Aorta (tissue), 5 donors: ENCODE measurements at places on chromosomes 1 and 21. TPM values are rescaled to one million over a fixed set of nuclear protein-coding genes. Genes with fewer than 3 reads are reported as not detected.

- DNase-seq = no peak
Measured at GRCh38 chr1:102550729-102551384, 554.1 kb upstream of the OLFM3 start.

- peak; percentile 88 for DNase-seq
Measured at GRCh38 chr1:119631433-119632102, 16.5 kb downstream of the ZNF697 start.

The FCMR gene
- 3.3 TPM for total RNA-seq

DNA sequence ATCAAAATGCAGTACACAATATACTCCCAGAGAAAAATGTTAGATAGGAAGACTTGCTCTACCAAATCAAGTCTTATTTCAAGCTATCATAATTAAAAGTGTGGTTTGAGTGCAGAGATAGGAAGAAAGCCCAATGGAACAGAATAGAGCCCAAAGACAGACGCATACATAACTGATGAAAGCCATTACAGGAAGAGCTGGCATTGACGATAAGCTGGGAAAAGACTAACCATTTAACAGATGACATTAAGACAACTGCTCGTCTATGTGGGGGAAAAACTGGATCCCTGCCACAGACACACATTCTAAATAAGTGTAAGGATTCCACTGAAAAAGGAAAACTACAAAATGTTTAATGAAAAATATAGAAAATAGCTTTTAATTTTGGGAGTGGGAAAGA lies 85.5 kb downstream of the NGF start:
- no peak for DNase-seq

The C1orf50 gene
- 3.6 TPM for total RNA-seq

DNA sequence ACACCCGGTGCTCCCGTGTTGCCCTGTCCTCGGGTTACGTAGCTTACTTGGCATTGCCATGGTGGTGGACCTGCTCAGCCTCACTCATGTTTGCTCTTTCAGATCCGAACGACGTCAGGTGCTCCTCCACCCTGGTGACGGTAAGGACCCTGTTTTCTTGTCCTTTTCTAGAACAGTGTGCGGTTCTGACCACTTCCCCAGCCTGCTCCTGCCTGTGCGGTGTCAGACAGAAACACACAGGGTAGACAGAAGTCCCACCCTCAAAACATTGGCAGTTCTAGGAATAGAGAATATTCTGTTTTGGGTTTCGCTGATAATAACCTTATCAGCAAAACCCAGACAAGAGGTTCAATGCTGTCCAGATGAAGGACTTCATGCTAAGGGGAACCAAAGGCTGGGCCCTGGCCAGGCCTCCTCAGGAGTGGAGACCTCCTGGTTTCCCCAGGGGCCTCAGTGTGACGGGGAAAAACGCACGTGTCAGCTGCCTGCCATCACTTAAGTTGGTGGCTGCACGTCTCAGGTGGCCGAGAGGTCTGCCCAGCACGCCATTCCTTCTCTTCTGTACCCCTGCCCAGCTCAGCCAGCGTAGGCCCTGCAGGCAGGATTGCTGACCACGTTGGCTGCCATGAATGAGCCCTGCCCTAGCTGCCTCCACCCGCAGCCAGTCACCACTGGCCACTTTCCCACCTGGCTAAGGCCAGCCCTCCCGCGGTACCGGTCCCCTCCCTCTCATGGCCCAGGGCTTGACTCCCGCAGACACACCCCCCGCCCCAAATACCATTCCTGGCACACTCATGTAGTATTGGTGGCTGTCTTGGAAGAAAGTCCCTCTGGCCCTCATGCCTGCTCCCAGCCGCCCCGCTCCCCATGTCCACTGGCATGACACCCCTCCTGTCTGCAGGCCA lies 33.6 kb downstream of the SLC37A1 start:
- DNase-seq = peak; percentile 62

GRCh38 chr1:203726417-203726867 lies 38.5 kb upstream of the LAX1 start:
- DNase-seq = no peak

- no peak for DNase-seq
Measured at GRCh38 chr1:8747879-8748825, 69.3 kb downstream of the RERE start.

- no peak for DNase-seq
Measured at GRCh38 chr1:47216278-47217059, 15.6 kb downstream of the TAL1 start.

The MTX1 gene
- total RNA-seq = 21.3 TPM

GRCh38 chr1:97849345-97850340 lies 71.2 kb downstream of the DPYD start:
- DNase-seq = no peak

- no peak for DNase-seq
Measured at GRCh38 chr1:61132645-61133334, 50.4 kb downstream of the NFIA start.

DNA sequence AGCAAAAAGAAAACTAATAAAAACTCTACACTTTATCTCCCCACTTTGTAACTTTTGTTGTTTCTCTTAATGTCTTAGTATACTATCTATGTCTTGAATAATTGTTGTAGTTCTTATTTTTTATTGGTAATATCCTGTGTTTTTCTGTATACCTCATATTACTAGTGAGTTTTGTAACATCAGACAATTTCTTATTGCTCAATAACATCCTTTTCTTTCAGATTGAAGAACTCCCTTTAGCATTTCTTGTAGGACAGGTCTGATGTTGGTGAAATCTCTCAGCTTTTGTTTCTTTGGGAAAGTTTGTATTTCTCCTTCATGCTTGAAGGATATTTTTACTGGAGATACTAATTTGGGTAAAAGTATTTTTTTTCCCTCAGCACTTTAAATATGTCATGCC lies 79.8 kb upstream of the LRRC8B start:
- DNase-seq = no peak

The NCAM2 gene
- total RNA-seq = 4.4 TPM

- no peak for DNase-seq
Measured at GRCh38 chr1:206537141-206537540, 29.8 kb downstream of the RASSF5 start.

- no peak for DNase-seq
Measured at GRCh38 chr1:77412820-77413530, 131.2 kb downstream of the AK5 start.

- DNase-seq = no peak
Measured at GRCh38 chr21:41851090-41851790, 27.9 kb downstream of the PRDM15 start.

The RAVER2 gene
- 22.5 TPM for total RNA-seq

DNA sequence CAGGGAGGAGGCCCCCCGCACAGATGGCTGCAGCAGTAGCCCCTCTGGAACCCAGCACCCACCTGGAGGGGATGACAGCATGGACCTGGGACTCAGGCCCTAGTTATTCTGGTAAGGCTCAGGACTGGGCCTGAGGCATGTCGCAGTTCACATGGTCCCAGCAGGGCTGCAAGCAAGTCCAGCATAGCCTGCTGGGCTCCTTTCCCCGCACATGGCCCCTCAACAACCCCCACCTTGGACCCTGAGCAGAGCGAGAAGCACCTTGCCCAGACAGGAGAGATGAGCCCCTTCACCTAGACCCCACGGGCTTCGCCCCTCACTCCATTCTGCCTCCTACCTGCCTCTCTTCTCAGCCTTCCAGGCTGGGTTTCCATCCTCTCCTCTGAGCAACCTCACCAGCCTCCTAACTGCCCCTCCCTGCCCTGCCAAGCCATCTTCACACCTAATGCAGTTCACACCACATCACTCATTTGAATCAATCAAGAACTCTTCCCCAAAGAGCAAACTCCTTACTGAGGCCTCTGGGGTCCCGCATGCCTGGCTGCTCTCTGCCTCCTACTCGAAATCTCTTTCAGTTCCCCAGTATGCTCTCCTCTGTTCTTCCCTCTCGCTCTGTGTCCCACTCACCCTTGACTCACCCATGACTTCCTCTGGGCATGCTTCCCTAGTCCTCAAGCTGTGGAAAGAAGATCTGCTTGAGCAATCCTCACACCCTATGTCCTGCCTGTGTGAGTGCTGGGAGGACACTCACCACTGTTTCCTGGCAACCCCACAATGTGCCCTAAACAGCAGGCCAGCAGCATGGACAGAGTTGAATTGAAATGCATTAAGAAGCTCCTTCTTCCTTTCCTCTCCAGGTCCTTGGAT lies 9.4 kb upstream of the THEMIS2 start:
- DNase-seq = no peak

DNA sequence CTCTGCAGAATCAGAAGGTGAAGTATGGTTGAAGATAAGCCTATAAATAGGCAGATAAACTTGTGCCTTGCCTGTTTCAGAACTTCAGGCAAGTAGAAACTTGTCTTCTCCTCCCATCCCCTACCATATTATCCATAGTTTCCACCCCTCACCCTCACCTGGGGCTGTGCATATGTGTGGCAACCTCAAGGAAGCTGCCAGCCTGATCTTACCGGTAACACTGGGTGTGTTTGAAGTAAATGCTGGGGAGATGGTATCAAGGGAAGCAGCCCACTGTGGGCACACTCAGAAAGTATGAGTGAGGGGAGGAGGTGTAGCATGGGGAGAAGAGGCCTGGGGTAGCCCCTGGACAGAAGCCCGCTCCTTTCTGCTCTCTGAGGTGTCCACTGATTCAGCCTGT lies 14.5 kb downstream of the VANGL2 start:
- no peak for DNase-seq

GRCh38 chr1:165057956-165058355 lies 298.6 kb downstream of the LMX1A start:
- DNase-seq = no peak

- DNase-seq = no peak
Measured at GRCh38 chr1:40853885-40854170, 8.3 kb downstream of the CITED4 start.

DNA sequence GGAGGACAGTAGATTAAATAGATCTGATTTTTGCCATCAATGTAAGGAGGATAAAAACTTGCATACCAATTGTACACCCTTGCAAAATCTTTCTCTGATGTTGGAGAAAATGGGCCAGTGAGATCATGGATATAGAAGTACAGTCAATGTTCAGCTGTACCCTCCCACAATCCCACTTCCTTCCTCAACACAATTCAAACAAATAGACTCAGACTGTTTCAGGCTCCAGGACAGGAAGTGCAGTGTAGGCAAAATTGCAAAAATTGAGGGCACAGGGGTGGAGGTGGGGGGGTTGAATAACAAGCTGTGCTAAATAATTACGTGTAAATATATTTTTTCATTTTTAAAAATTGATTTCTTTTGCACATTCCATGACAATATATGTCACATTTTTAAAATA lies 3.9 kb upstream of the IFI44 start:
- no peak for DNase-seq

DNA sequence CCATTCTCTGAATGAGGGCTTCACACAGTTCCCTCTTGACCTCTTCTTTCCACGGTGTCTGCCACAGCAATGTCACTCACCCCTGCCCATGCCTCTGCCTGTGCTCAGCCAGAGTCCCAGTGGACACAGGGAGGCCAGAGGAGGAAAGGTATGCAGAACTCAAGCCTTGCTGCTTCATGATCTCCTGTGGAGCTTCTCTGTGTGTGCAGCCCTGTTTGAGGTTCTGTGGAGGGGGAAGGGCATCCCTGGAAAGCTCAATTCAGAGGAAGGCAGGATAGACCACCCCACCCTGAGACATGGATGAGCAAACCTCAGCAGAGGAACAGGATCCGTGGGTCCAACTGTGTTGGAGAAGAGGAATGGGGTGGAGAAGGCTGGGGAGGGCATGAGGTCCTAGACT lies 2.0 kb downstream of the HCN3 start:
- DNase-seq = no peak

The FAM78B gene
- total RNA-seq = 3.4 TPM

The CRNN gene
- not detected for total RNA-seq

- DNase-seq = no peak
Measured at GRCh38 chr1:152024223-152024622, 12.6 kb downstream of the S100A11 start.

DNA sequence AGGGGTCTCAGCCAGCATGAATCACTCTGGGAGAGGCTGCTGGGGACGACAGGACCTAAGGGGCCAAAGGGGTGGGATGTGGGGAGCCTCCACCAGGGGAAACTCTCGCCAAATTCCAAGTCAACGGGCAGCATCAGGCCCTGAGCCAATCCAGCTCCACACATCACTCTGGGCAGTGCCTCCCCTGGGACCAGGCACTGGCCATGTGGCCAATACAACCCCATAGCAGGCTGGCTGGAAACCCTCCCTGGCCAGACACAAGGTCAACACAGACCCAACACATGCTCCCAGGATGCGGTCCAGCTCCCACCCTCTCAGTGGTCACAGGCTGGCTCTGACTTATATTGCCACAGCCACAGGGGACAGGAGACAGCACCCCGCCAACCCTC lies 60.0 kb downstream of the MEGF6 start:
- DNase-seq = peak; percentile 85

DNA sequence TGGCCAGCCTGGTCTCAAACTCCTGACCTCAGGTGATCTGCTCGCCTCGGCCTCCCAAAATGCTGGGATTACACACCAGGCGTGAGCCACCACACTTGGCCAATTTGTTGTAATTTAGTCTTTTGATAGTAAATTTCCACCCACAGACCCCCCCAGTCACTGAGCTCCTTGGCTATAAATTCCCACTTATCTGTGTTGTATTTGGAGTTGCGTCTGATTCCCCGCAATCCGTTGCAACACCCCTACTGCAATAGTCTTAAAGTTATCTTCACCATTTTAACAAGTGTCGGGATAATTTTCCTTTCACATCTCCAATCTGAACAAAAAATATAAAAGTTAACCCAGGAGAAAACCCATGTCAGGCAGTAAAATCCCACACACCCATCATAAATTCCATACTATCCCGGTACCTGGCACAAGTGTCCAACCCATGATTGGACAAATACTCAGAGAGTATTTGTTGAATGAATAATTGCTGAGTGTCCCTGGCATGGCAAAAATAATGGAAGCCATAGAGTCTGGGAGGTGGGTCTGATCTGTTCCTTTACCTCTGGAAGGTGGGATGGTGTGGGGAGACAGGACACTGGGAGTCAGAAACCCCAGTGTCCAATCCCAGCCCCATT lies 9.3 kb upstream of the CNR2 start:
- DNase-seq = no peak

DNA sequence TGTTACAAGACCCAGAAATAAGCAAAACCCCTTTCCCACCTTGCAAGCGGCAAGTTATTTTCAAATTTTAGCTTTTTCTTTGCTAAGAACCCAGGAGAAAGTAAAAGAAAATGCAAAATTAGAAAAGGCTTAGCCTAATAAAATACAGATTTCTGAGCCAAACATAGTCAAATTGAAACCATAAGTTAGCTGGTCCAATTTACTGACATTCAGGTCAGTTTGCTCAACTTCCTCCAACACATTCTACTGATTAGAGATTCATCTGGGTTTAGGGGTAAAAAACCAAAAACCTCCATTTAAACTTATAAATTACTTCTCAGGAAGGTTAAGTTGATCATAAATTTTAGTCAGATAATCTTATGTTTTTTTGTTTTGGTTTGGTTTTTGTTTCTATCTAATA lies 701.8 kb upstream of the CXADR start:
- no peak for DNase-seq

The KRTAP7-1 gene
- total RNA-seq = not detected

The CNIH3 gene
- 2.4 TPM for total RNA-seq

The SLC1A7 gene
- 1.4 TPM for total RNA-seq

The UMODL1 gene
- total RNA-seq = not detected

GRCh38 chr1:170765712-170766330 lies 101.9 kb downstream of the PRRX1 start:
- DNase-seq = no peak
